GM03348 (cell line): ENCODE measurements at places on chromosomes 16 and 17.

GRCh38 chr16:374616-374926 is 4.2 kb upstream of the MRPL28 start:
- no peak for DNase-seq

DNA sequence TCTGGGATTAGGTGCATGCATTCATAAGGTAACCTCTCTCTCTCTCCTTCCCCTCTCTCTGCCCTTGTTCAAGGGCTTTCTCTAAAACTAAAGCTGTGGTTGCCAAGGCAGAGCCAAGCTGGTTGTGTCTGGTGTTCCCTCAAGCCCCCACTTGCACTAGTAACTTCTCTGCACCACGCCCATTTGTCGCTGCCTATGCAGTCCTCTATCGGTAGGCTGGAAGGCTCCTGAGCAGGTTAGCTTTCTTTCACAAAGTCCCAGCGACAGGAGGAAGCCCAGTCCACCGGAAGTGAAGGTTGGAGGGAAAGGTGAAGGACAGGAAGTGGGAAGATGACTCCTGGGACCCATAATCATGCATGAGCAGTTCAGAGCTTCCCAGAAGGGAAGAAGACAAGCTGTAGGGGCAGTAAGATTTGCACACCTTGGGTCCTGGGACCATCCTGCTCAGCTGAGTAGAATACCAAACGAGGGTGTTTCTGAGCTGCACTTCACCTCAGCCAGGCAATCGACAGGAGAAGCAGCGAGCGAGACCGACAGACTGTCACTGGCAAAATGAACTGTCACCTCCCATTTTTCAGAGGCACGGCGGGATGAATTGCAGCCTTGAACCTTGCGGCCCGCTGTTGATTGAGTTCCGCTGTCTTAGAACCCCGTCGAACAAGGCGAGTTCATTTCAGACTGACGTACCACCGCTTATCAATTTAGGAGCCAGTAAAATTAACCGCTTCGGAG is 14.7 kb upstream of the SKAP1 start:
- DNase-seq = no peak

DNA sequence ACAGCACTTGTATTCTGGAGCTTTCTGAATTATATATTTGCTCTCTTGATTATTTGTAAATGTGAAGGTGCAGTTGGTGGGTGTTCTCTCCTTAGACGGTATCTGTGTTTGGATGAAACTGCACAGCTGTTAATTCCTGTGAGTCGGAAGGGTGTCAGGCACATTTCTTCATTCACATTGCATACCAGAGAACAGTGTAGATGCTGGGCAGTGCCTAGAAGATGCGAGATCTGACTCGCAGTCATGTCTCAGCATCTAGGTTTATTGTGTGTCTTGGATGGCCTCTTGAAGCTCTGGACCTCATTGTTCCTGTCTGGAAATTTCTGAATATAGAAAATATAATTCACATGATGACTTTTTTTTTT is 61.2 kb downstream of the CLEC16A start:
- peak; percentile 67 for DNase-seq

- peak; percentile 93 for DNase-seq
These were observed 4.9 kb downstream of the MLKL start for GRCh38 chr16:74695450-74696422.

- peak; percentile 82 for DNase-seq
These were observed 1.9 kb upstream of the CAPN15 start for GRCh38 chr16:525520-526180.

- no peak for DNase-seq
These were observed 27.7 kb downstream of the TNS4 start for GRCh38 chr17:40473573-40474365.

DNA sequence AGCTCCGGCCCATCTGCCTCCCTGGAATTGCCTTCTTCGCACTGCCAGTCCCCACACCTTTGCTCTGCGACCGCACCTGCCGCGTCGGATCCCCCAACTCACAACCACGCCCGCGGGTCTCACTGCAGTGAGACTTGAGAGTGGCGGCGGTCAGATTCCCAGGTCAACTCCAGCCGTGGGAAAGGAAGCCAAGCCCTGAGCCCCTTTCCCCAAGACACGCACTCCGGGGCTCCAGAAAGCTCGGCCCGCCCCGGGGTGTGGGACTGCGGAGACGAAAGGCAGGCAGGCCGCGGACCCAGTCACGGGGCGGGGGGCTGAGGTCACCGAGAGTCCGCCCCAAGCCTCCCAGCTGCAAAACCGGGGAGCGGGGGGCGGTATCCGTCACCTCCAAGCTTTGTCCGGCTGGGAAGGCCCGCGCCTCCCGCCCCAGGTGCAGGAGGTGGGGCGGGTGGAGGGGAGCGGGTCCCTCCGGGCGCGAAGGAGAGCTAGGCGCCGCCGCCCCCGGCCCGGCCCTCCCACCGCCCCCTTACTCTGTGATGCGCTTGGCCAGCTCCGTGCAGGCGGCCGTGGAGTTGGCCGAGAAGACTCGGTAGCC is 615 bp downstream of the PRPSAP1 start:
- DNase-seq = peak; percentile 66

DNA sequence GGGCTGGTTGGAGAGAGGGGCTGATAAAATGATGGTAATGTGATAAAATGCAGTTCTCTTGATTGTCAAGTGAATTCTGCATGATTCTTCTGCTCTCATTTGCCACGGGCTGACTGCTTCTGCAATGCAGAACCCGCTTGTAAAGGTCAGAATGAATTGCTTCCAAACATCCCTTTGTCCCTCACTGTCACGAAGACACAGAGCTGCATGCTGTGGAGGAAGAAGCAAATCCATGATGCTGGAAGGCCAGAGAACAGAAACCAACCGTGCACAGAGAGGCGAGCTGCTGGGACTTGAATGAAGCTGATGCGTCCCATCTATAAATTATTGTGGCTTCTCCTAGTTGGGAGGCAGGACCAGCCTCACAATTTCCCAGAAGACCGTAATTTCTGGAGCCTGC is 171.6 kb downstream of the PRKCB start:
- DNase-seq = no peak

DNA sequence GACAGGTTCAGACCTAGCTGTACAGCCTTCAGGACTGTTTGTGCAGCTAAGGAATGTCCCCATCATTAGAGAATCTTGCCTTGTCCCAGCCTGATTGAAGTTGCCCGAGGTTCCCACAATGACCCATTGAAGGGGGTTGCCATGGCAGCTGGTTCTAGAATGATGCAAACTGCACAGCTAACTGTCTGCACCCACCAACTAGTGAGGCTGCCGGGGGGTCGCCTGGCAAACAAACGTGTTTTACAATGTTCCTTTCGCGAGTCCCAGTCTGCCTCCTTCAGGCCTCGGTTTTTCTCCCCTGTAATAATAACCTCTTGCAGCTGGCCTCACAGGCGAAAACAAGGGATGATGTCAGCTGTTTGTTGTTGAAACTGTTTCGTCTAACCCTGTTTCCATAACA is 5.5 kb downstream of the C16orf96 start:
- DNase-seq = no peak

DNA sequence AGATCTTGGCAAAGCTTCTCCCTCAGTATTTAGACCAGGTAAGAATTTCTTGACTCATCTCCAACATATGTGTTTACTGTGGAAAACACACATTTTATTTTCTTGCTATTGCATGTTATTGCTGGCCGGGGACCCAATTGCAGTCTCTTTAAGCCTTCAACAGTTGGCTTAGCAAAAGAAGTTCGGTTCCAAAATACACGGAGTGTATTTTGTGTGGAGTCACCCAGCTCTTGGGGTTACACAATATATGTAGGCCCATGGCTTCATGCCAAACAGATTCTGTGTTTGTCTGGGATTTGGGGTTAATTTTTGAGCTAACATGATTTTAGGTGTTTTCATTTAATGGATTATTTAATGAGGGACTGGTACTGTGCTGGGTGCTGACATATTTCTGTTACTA is 4.0 kb downstream of the ALDH3A2 start:
- no peak for DNase-seq
